SIG-M5 (cell line): ENCODE measurements at places on chromosomes 16 and 17.
A peak's percentile ranks its signal among the peaks of the same experiment; 100 is the strongest.

GRCh38 chr17:79944821-79945391 is 90.8 kb downstream of the TBC1D16 start:
- DNase-seq = no peak

DNA sequence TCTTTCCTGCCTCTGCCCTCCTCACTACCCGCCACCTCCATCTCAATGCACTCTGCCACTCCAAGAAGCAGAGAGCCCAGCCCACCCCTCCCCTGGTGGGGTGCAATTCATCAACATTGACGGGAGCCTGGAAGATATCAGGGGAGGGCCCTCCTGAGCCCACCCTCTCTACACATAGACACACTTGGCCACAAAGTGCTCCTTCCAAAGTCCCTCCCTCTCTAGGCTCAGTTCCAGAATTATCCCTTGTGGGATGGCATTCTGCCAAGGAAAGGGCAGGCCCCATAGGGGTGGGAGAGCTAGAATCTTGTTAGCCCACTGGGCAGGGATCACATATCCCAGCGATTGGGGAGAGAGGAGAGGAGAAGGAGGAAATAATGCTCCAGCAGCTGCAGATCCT is 66.2 kb downstream of the TMEM132E start:
- no peak for DNase-seq

- no peak for DNase-seq
Observed at GRCh38 chr17:52147431-52147830, 11.1 kb downstream of the CA10 start.

DNA sequence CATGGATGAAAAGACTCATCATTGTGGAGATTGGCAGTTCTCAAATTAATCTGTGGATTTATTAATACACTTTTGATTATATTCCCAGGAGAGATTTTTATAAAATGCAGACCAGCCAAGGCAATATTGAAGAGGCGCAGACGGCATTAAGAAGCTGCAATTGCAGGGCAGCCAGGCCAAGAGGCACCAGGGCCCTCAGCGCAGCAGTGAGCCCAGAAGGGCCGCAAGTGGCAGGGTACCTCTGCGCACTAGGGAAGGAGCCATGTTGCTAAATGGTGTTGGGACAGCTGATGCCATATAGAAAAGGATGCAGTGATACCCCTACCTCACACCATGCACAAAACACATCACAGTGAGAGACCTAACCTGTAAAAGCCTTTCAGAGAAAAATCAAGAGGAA is 36.6 kb upstream of the CHMP6 start:
- no peak for DNase-seq

- no peak for DNase-seq
Observed at GRCh38 chr17:67993153-67993997, 2.9 kb downstream of the C17orf58 start.

DNA sequence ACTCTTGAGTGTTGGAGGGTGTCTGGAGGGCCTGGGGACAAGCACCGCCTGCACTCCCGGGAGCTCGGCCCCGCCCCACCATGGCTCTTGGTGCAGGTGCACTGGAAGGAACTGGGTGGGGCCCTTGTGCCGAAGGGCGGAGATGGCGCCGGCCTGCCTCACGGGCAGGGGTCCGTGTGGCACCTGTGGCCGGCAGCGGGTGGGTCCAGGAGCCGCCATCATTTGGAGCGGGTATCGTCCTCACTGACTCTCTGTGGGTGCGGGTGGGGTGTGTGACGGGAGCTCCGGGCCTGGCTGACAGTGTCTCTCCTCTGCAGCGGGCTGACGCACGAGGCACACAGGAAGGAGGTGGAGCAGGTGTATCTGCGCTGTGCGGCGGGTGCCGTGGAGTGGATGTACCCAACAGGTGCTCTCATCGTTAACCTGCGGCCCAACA is 5.2 kb downstream of the METRNL start:
- DNase-seq = no peak

DNA sequence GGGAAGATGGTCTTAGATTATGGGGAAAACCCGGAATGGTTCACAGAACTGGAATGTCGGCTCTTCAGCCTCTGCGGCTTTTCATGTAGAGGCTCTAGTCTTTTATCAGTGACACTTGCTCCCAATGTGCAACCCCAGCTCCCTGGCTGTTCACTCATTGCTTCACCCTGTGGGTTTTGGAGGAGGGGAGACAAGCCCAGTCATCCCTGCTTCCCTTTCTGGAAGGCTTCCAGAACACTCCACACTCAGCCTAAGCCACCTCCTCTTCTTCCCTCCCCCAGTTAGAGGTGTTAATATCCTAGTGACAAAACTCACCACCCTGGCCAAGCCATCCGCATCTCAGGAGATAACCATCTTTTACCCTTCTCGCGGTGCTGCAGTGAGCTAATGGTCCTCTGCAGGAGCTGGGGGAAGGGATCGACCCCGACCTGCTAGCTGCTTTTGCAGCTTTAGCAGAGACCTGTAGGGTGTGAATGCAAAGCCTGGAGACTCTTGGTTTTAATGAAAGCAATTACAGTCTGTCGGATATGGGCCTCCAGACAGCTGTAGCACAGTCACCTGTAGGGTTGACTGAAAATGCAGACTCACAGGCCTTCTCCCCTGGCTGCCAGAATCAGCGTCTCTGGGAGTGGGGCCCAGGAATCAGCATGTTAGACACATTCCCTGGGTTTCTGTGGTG is 24.3 kb upstream of the LASP1NB start:
- peak; percentile 77 for DNase-seq

- no peak for DNase-seq
Observed at GRCh38 chr17:69525920-69526841, 111.7 kb downstream of the MAP2K6 start.

DNA sequence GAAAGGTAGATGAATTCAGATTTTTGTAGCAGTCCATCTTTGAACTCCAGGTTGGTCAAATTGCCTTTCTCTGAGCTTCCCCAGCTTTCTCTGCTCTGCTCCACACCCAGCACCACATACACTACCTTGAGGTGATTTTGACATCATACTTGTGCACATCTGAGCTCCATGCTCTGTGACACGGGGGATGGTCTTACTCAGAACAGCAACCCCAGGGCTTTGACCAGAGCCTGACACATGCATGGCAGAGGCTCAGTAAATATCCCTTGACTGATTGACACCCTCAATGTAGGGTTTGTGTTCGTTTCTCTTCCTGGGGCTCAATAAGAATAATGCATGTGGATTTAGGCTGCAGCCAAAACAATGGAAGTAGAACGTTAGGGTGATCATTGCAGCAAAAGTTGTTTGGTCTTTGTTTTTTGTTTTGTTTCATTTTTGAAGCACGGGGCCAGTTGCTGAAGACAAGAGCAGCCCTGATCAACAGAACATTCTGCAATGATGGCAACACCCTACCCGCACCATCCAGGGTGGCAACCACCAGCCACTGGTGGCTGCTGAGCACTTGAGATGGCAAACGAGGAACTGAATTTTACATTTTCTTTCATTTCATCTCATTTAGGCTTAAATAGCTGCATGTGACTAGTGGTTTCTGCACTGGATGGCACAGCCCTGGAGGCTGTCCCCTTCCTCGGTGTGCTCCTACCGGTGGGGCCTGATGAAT is 224.8 kb upstream of the TNRC6C start:
- no peak for DNase-seq

- DNase-seq = no peak
Observed at GRCh38 chr17:16986391-16986790, 14.5 kb upstream of the TNFRSF13B start.

GRCh38 chr17:73595479-73595878 is 48.8 kb downstream of the SDK2 start:
- no peak for DNase-seq

DNA sequence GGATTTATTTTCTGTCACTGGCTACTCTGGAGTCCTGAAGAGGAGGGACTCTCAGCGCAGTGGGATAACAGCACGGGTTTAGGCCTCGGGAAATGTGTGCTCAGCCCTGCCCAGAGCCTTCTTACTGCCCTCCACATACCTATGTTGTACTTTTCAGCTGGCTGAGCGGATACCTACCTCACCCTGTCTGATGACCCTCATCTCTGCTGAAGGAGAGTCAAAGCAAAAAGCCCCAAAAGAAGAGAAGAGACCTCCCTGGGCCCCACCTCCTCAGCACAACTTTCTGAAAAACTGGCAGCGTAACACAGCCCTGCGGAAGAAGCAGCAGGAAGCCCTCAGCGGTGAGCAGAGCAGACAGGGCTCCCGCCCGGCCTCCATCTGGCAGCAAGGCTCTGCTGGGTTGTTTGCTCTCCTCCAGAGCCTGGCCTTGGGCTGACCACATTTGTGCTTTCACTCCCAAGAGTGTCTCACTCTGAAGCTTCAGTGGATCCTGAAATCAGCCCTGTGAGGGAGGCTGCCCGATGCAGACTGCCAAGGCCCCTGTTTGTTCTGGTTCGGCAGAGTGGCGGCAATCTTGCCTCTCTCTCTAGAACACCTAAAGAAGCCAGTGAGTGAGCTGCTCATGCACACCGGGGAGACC is 10.3 kb downstream of the MYCBPAP start:
- DNase-seq = no peak
